Chondrocyte (in vitro differentiated cells): ENCODE measurements at places on chromosomes 1 and 21.
A peak's percentile ranks its signal among the peaks of the same experiment; 100 is the strongest.

GRCh38 chr1:42178249-42178648, 13.7 kb upstream of the GUCA2A start:
- no peak for DNase-seq

- DNase-seq: no peak
These were observed 101.8 kb downstream of the PRDM16 start for GRCh38 chr1:3170561-3171453.

DNA sequence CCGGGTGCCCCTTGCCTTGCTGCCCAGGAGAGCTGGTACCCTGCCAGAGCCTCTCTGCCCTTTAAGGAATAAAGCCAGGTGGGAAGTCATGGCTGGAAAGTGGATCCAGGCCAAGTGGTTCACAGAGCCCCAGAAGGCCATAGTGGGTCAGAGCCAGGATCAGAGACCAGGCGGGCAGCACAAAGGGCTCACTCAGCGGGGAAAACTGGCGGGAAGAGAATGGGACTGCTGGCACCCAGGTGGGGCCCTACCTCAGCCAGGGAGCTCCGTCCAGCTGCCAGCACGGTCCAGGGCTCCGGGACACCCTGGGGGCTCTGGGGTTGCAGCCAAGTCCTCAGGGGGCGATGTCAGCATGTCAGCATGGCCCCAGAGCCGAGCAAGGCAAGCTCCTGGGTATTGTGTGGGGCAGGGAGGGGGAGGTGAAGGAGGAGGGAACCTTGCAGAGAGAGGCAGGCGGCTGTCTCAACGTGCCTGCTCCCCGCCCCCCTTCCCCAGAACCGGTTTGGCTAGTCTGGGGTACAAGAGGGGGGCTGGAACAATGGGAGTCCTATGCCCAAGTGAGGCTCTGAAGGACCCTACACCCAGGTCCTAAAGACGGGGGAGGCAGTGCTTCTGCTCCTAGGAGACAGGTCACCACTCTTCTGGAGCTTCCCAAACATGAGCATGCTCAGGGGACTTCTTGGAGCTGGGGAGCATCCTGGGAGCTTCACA, at the start of gene ARHGEF19:
Gene ARHGEF19 (minus strand): TSS at position 402 of the 711 bp plus-strand sequence. CDS start 3,598 bp downstream, outside the sequence.
- no peak for DNase-seq

GRCh38 chr21:46457801-46458314, 833 bp upstream of the DIP2A start:
- peak; percentile 88 for DNase-seq

GRCh38 chr1:204495078-204495753, 611 bp upstream of the PIK3C2B start:
- no peak for DNase-seq

- DNase-seq: no peak
These were observed 87.7 kb downstream of the INTS7 start for GRCh38 chr1:211947396-211948295.

DNA sequence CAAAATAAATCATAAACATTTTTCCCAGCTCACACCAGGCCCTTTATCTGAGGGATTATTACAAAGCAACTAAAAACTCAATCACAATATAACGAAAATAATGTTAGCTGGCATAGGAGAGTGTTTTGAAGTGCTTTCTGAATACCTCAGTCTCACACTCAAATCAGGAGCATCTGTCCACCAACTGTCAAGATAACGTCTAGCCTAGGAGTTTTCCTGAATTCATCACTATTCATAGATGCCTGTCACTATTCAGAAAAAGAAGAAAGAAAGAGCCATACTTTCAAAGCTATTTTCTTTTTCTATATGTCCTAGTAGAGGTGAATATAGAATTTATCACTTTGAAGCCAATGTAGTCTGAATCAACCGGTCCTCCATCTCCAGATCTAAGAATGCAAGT, 127.0 kb downstream of the AKT3 start:
- DNase-seq: no peak

DNA sequence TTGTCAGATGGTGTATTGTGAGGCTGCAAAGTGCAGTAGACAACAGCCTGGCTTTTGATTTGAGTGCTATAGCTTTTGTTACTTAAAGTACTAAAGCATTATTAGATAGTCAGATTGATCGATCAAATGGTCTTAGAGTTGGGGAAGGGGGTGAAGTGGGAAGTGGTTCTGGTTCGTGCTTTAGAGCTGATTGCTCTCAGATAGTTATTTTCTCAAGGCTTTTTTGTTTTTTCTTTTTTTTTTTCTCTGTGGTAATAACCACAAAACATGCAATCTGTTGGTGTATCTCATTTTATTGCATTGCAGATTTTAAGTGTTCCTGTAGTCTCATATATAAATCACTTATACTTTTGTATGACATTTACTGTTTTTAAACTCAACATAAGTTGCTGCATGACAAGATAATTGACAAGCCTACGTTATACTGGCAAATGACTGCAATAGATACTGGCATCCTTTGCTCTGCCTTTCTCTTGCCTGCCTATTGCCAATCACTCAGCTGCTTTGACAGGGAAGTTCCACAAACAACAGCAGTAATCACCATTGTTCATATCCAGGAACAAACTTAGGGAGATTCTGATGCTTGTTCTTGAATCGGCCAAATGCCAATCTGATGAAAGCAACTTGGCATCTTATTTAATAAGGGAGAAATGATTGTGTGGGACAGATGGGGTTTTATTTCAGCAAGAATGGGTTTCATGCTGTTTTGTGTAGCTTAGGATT, 125.0 kb upstream of the B3GALT2 start:
- DNase-seq: no peak

- DNase-seq: no peak
These were observed 17.3 kb downstream of the CSTB start for GRCh38 chr21:43758811-43759210.

- no peak for DNase-seq
These were observed 27.7 kb downstream of the VANGL2 start for GRCh38 chr1:160428053-160428452.
